ENCODE measurements at places on chromosomes 16 and 17.

DNA sequence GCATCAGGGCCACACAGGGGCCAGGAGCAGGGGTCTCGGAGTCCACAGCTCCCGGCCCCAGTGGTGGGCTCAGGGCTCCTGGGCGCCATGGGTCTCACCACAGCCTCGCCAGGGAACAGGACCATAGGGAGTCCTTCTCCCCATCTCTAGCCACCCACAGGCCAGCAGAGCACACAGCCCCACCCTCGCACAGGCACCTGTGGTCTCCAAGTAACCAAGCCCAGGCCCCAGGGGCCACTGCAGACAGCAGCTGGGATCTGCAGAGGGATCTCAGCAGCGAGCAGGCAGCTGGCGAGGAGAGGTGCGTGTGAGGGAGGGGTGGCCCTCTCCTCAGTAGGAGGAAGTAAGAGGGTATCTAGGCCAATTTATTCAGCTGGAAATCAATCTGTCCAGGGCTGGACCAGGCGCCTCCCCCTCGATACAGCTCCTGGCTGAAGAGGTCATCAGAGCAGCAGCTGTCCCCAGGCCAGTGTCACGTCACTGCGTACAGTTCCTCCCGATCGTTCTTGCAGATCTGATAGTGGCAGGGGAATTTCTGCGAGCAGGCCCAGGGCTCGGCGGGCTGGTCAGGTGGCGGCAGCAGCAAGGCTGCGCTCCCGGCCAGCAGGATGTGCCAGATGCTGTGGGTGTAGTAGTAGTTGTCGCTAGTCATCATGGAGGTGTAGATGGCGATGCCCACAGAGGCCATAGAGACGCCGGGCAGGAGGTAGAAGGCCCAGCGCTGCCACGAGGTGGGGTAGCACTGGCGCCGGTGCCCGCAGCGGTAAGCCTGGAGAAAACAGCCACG lies 1.4 kb upstream of the MRPL28 start:
- DNase-seq: no peak

- DNase-seq: peak; percentile 76
Observed at GRCh38 chr17:49746791-49747490, 17.0 kb downstream of the FAM117A start.

GRCh38 chr17:72222661-72223380 lies 102.0 kb downstream of the SOX9 start:
- DNase-seq: no peak

DNA sequence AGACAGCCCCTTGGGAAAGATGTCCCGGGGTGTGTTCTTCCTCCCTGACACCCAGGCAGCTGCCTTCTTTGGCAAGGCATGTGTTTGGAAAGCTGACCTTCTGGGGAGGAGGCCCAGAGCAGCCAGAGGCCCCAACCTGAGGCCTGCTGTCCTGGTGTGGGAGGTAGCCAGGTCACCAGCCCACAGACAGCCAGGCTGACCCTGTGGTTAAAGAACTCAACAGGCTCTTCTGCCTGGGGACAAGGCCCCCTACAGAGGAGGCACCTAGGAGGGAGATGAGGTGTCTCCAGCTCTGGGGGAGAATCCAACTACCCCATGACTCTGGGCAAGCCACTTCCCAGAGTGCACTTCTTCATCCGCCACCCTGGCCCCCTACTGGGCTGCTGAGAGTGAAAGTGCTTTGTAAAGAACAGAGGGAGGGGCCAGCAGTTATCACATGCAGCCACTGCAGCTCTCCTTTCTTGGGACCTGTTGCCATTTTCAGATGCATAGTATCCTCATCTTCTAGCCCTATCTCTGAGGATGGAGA lies 13.1 kb upstream of the SREBF1 start:
- peak; percentile 85 for DNase-seq

GRCh38 chr17:62668091-62668804 lies 40.8 kb downstream of the MRC2 start:
- DNase-seq: no peak

DNA sequence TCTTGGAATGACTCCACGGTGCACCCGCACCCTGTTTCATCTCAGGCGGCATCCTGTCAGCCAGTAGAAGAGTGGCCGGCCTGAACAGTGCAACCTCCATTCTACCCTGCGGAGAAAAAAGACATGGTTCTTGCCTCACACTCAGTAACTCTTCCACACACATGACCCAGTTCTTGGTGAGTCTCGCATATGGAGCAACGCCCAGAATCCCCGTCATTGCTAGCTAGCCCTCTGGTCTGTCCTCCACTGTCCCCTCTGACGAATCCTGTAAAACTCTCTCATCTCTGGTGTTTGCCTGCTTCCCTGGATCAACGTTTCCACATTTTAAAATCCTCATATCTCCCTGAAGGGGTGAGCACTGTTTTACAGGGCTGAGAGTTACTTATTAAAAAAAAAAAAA lies 4.2 kb upstream of the RDM1 start:
- no peak for DNase-seq

DNA sequence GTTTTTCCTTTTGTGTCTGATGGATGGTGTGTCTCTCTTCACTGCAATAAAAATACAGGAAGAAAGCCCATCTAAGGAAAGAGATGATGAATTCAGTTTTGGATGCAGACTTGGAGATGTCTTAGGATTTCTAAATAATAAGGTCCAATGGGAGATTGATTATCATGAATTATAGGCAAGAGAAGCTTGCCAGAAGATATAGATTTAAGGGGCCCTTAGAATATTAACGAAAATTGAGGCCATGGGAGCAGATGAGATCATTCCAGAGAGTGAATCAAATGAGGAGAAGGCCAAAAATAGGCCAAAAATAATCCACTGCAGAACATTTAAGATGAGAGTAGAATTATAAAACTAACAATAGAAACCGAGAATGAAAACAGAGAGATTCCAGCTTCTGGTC lies 63.1 kb downstream of the KCNJ2 start:
- DNase-seq: no peak

GRCh38 chr17:37839196-37839978 lies 84.8 kb upstream of the TBC1D3K start:
- no peak for DNase-seq

GRCh38 chr17:16456742-16457316 lies 35.2 kb downstream of the LRRC75A start:
- no peak for DNase-seq

- peak; percentile 59 for DNase-seq
Observed at GRCh38 chr16:87701505-87701921, 64.3 kb downstream of the KLHDC4 start.

DNA sequence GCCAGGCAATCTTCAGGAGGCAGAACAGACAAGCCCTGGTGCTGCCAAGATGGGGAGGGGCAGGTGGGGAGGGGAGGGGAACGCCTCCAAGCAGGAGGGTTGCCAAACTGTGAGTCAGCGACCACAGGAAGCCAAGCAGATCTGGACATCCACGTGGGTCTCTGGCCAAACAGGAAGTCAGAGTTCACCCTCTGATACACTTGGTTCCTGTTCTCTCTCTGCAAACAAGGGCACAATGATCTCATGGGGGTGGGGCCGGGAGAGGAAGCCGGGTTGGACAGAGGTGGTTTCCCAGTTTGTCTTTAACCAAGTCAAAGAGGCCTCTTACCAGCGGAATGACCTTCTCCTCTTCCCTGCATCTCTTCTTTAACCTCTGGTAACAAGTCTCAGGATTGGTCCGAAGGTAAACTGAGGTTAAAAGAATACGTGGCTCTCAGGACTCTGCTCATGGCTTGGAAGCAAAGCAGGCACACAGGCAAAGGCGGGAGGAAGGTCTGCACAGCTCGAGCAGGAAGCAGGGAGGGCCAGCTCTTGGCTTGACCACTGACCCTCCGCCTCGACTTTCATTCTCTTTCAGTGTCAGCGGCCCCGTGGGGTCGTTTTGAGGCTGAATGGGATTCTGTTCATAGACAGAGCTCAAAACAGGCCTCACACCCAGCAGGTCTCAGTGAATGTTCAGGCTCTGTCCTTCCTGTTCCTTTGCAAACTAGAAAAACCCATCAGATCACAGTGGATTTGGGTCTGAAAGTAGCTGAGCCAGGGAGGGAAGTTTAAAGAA lies 32.9 kb downstream of the TK2 start:
- DNase-seq: no peak

DNA sequence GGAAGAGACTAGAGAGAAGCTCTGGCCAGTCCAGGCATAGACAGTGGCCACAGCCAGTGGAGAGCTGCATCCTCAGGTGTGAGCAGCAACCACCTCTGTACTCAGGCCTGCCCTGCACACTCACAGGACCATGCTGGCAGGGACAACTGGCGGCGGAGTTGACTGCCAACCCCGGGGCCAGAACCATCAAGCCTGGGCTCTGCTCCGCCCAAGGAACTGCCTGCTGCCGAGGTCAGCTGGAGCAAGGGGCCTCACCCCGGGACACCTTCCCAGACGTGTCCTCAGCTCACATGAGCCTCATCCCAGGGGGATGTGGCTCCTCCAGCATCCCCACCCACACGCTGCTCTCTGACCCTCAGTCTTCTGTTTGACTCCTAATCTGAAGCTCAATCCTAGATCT lies 3.2 kb downstream of the RHBDF1 start:
- no peak for DNase-seq

GRCh38 chr16:283033-283805 lies at the start of gene PDIA2:
Gene PDIA2 (plus strand): TSS chr16:283164. CDS start chr16:283170, 6 bp downstream.
- DNase-seq: no peak

GRCh38 chr16:57533431-57534336 lies 2.7 kb downstream of the CCDC102A start:
- peak; percentile 81 for DNase-seq

GRCh38 chr17:80381416-80381923 lies 33.5 kb upstream of the ENDOV start:
- no peak for DNase-seq

- no peak for DNase-seq
Observed at GRCh38 chr16:21641916-21642315, 10.5 kb downstream of the IGSF6 start.

GRCh38 chr17:61124562-61124961 lies 275.1 kb upstream of the TBX2 start:
- DNase-seq: no peak

DNA sequence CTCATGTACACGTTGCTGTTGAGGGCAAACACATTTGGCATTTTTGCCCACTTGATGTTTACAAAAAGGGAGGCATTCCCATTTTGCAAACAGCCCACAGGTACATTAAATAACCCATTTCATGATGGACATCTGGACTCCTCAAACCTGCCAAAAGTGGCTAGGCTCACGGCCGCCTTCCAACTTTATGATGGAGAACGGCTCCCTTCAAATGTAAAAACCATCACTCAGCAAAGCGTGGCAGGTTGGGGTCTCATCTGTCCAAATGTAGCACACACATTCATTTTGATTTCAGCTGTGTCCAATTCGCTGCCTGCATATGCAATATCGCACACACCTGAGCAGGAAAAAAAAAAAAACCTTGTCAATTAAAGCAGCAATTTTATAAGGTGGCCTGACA lies 417.8 kb downstream of the TMEM114 start:
- DNase-seq: no peak

DNA sequence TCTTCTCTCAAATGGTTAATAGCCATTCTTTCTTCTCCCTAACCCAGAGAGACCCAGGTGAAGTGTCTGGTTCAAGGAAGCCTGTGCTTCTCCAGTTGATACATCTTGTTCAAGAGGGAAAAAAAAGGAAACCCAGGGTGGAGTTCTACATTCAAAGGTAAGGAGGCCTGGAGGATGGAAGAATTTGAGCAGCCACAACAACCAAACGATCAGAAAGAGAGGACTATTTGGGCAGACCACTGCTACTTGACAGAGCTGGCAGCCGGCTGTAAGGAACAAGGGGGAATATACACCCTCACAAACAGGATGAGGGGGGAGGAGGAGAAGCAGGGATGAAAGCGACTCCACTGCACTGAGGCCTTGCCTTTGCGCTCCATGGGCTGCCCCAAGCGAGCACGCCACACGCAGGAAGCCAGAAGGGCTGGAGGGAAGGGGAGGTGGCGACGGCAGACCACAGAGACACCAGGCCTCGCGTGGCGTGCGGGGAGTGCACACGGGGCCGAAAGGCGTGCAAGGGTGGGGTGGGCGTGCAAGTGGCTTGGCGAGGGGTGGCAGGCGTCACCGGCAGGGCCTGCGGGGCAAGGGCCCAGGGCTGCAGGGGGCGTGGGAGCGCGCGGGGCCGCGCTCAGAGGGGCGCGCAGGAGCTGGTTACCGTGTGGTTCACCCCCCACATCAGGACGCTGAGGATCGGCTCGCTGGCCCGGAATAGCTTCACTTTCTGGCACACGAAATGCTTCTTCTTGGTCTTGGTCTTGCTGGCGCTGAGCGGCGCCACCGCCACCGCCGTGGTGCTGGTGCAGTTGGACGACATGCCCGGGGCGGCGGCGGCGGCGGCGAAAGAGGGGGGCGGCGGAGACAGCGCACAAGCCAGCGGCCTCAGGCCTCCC lies 499 bp downstream of the PIP4K2B start:
- DNase-seq: peak; percentile 49

GRCh38 chr17:61816538-61816937 lies 46.8 kb downstream of the BRIP1 start:
- no peak for DNase-seq

DNA sequence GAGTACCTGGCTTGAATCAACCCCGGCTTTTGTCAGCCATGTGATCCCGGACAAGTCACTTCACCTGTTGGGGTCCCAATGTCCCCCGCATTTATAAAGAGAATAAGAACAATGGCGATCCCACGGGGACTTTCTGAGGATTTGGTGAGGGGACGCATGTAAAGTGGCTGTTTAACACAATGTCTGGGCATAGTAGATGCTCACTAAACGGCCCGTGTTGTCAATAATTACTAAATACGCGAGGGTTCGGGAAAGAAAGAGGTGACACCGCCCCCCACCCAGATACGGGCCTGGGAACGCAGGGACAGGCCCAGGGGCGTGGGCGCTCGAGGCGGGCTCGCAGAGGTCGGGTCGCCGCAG lies 1.8 kb downstream of the SYNGR3 start:
- DNase-seq: no peak

DNA sequence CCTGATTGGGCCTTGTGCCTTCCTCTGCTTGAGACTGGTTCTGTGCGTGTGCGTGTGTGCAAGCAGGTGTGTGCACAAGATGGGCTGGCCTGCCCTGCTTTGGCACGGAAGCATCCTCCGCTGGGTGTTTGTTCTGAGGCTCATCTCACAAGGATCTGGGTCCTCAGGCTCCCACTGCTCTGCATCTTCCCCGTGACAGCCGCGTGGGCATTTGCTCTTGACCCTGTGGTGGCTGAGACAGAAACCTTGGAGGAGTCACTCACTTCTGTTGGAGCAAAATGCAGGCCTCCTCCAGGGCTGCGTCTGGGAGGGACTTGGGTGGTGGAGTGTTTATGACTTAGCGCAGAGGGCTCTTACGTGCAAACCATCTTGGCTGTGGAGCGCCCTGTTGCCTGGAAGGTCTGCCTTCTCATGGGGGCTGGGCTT lies 119.2 kb downstream of the RPTOR start:
- DNase-seq: no peak

- DNase-seq: no peak
Observed at GRCh38 chr16:28491230-28491969, 474 bp downstream of the CLN3 start.

DNA sequence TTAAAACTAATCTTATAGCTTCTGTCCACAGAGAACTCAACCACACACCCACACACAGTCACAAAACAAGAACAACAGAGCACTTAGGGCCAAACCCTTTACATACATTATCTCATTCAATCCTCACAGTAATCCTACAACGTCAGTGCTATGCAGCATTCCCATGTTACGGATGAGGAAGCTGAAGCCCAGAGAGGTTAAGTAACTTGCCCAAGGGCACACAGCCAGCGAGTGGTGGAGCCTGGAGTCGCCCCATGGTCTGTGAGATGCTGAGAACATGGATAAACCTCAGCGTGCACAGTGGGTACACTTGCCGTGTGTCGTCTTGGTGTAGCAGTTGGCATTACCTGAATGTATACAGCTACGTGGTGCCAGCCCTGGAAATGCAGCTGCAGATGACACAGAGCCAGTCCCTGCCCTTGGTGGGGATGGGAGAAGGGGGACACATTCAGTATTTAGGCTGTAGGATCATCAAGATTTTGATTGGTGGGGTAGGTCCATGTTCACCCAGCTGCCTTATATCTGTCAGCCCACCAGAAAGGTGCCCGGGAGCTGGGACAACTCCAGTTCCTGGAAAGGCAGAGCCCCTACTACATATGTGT lies 177.0 kb downstream of the IRF8 start:
- no peak for DNase-seq
